ENCODE measurements at places on chromosomes 4 and X.
A peak's percentile ranks its signal among the peaks of the same experiment; 100 is the strongest.

- DNase-seq = no peak
Measured at GRCh38 chr4:176217510-176217909, 22.1 kb upstream of the SPATA4 start.

DNA sequence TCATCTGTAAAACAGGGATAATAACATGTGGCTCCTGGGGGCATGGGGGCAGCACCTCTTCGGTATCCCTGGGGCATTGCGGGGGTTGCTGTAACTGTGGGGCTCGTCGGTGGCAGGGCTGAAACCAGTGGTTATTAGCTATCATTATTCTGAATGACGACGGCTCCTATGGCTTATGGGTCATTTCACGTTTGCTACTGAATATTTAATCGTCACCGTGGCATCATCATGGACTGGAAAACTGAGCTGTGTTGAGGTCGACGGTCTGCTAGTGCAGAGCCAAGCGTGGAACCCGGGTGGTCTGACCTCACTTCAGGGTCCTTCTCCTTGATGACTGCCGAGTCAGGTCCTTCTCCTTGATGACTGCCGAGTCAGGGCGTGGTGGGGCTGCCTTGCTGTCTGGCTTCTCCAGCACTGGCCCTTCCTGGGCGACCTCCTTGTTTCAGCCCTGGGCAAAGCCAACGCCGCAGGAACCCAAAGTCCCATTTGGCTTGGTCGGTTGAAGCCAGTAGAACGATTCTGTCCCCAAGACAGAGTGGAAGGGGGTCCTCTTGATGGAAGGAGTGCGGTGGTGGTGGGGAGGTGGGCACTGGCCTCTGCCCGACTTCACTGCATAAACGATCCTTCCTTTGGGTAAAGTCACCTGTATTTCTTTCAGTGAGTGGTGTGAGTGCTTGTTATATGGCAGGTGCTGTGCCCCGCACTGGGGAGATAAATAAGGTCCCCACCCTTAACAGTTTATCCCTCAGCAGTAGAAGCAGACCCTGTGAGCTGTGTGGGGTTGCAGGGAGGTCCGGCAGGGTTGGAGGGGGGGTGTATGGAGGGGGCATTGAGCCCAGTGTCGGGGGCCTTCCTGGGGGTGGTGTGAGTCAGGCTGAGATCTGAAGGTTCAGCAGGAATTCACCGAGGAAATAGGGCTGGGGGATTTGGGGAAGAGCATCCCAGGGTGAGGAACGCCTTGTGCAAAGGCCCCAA is 40.8 kb downstream of the PSAPL1 start:
- peak; percentile 36 for DNase-seq

DNA sequence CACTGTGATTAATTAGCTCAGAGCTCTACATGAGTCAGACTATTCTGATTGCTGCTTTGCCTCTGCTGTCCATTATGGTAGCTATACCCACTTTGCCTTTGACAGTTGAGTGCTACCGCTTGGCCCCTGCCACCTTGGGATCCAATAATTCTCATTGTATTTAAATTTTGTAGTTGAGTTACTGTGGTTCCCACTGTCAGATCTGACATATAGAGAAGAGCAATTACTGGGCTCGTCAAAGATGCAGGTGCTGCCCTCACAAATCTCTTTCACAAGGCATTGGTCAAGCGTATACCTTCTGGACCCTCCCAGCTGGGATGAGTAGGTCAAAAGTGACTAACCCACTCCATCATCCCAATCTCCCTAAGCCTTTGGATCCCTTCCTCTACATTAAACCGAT is 18.3 kb upstream of the PRDM8 start:
- DNase-seq = no peak

DNA sequence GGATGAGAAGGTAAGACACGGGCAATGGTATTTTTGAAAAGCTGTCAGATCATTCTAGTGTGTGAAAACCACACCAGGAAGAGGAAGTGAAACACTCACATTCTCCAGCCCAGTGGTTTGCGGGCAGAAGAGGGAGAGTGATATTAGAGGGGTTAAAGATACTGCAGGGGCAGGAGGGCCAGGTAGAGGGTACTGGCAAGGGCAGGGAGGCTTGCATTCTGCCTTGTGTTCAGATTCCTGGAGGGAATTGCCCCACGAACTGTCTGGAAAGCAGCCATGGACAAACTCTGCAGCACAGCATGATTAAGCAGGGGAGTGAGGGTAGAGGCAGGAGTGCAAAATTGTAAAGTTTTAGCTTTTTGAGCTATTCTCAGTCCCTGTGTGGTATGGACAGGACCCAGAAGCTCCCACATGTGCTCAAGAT is 30.9 kb downstream of the NIPAL1 start:
- DNase-seq = no peak

DNA sequence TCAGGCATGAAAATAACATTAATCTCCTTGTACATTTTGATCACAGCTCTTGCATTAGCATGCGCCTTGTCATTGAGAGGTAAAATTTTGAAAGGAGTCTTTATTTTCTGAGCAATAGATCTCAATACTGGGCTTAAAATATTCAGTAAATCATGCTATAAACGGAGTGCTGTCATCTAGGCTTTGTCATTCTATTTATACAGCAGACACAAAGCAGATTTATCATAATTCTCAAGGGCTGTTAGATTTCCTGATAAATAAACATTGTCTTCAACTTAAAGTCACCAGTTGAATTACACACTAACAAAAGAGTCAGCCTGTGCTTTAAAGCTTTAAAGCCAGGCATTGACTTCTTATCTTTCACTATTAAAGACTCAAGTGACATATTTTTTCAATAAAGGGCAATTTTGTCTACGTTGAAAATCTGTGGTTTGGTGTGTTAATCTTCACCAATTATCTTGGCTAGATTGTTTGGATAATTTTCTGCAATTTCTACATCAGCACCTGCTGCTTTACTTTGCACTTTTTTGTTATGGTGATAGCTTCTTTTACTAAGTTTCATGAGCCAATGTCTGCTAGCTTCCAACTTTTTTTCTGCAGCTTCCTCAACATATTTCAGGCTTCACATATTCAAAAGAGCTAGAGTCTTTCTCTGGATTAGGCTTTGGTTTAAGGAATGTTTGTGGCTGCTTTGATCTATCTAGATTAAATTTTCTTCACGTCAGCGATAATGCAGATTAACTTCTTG is 27.9 kb upstream of the UGT2B4 start:
- no peak for DNase-seq

DNA sequence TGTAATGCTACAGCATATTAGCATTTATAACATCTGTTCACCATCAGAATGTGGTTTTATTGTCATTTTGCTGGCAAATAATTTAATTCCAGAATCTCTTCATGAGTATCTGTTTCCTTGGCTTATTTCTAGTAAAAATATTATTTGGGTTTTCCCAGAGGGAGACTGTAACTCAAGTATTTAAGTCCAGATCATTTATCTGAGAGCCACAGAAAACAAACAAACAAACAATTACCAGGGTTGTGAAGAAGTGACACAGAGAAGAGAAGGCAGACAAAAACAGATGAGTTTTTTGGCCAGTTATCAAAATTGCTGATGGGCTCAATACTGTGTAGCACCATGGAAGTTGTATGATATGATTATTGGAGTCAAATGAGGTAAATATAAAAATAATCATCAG is 515.1 kb downstream of the TECRL start:
- DNase-seq = no peak

DNA sequence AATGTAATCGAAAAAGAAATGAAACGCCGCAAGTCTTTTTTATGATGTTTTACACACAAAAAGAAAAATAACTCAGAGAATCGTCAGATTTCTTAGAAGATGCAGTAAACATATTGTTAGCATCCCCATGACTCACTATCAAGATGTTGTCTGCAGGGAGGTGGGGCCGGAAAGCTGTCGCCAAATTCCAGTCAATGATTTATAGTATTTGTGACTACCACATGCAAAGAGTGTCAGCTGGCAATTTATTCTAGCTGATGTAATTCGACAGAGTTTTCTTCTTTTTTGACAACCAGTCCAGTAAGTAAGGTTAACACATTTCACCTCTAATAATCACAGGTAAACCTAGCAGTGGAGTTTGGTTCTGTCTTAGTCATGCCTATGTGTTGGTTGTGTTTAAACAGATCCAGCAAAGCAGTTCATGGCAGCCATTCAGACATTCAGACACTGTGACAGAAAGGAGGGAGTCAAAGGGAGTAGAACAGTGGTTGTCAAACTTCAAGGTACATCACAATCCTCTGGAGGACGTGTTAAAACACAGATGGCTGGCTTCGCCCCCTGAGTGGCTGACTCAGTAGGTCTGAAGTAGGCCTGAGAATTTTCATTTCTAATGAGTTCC is 19.8 kb upstream of the PPP1R2C start:
- no peak for DNase-seq

DNA sequence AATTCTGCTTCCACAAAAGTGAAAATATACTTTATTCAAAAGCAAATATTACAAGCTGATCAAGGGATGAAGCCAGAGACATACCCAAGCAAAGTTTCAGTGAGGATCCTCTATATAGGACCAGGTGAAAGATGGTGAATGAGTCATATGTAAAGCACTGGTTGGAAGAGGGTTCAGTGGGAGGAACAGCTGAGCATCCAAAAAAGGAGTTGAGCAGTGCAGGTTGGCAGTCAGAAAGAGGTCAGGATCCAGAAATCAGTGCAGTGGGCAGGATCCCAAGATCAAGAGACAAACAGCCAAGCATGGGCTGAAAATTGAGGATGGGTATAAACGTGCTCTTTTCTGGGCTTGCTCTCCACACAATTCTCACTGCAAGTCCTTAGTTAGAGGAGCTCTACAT is 30.3 kb downstream of the OTC start:
- DNase-seq = no peak

GRCh38 chrX:20442597-20442996 is 175.9 kb upstream of the RPS6KA3 start:
- DNase-seq = peak; percentile 79

DNA sequence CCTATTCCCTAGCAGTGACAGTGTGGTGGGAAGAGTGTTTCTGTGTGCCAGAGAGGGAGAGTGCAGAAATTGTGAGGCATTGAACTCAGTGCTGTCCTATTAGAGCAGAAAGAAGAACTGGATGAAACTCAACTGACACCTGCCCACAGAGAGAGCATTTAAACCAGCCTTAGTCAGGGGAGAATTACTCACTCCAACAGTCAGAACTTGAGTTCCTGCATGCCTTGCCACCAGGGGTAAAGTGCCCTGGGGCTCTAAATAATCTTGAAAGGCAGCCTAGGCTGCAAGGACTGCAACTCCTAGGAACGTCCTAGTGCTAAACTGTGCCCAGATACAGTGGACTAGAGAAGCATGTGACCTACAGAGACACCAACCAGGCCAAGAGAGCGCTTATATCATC is 12.8 kb downstream of the CYSLTR1 start:
- no peak for DNase-seq

DNA sequence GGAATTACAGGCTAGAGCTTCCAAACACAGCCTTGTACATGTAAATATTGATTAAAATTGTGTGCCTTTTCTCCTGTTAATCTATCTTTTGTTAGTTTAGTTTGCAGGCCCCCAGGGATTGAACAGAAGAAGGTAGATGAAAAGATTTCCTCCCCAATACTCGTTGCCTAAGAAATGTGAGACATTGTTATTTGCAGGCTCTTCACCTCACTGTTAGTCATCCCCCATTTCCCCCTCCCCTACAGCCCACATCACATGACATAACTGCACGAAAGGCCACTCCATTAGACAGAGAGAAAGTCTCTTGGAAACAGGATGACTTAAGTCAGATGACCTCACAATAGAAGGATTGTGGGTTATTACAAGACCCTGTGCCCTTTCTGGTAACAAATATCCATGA is 13.3 kb upstream of the MID1 start:
- no peak for DNase-seq

GRCh38 chrX:17674601-17675000 is 62.7 kb upstream of the SCML1 start:
- DNase-seq = no peak

DNA sequence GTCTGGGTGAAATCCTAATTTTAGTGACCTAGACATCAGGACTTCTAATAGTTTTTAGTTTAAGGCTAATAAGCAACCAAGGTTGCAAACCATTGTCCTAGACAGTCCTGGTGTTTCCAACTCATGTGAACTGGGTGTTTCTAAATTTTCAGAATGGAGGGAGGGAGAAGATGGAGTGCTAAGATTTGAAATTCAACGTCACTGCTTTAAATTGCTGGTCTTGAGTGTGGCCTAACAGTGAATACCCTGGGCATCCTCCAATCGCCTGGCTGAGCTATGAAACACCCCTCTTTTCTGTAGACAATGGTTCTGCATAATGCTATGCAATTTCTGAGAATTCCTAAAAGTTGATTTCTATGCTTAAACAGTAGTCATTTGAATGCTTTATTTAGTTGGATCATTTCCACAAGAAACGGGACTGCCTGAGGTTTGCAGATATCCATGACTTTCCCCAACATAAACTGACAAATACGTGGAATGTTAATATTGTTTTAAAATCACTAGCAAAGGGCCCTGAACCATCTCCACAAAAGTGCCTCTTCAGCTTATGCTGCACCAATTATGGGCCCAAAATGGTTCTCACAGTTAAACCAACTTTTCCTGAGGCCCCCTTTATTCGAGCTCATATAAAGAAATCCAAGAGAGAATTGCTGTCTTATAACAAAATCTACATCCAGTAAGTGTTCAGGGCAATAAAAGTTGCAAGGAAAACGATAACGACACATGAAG is 1.1 kb downstream of the FBXL5 start:
- DNase-seq = no peak

DNA sequence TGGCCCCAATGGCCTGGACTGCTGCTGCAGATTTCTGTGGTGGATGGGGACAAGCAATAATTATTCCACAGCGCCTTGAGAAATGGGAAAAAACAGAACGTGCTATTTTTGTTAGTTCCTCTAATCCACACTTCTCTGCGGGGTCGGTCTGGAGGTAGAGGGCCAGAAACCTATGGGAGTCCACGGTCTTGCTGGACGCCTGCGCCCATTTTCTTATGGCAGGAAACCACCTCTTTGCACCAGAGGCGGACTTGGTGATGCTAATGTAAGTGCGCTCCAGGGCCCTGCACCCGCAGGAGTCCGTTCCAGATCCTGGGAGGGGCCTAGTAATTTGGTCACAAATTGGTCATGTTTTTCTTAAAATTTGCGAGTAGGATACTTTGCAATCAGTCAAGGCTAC is 25.9 kb upstream of the CLDN24 start:
- DNase-seq = no peak

DNA sequence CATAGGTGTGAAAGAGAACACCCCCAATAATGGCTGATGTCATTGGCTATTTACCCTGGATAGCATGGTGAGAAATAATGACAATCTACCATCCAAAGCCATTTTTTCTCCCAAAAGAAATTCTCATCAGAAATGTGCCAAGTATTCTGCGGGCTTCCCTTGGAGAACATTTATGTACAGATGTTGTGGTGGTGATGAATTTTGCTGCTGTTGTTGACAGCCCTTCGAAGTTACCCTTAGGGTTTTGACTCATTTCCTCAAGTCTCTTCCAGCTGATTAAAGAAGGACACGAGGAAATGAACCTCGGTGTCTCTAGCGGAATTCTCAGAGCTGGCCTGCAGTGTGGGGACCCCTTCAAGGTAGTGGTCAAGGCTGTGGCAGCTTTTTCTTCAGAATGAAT is 3.4 kb downstream of the KIT start:
- no peak for DNase-seq

DNA sequence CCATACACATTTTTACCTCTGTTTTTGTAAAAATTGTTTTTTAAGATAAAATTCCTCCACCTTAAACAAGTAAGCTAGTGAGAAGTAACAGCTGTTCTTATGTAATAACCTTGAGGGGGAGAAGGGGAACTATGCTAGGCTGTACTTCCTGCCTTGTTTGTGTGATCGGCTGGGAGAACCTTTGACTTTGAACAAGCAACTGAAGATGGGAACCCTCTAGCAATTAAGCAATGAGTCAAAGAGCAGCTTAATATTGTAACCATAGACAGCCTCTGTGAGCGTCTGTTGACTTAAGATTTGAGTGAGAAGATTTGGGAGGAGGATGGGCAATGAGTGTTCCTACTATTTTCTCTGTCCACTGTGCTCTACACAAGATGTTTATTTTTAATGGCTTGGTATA is 135.1 kb downstream of the SCLT1 start:
- no peak for DNase-seq
